ENCODE measurements at places on chromosomes 2 and 18.

DNA sequence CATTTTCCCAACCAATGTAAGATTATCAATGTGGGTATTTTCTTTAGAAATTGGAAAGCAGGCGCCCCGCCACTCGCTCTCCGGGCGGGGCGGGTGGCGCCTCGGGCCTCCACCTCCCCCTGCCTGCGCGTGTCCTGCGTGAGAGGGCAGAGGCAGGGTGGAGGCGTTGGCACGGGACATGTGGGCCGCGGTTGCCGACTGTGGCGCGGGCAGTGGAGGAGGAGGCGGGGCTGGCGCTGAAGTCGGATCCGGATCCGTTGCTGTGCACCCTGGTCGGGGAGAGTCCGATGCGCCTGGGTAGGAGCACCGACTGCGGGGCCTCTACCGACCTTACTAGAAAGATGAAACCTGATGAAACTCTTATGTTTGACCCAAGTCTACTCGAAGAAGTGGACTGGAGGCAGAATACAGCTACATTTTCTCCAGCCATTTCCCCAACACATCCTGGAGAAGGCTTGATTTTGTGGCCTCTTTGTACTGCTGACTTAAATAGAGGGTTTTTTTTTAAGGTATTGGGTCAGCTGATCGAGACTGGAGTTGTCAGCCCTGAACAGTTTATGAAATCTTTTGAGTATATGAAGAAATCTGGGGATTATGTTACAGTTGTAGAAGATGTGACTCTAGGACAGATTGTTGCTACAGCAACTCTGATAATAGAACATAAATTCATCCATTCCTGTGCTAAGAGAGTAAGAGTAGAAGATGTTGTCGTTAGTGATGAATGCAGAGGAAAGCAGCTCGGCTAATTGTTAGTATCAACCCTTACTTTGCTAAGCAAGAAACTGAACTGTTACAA, 37.9 kb downstream of the PMS1 start:
- DNase-seq, result peak; percentile 7

GRCh38 chr2:136765256-136766072, at the start of gene THSD7B:
TSS of gene THSD7B (plus strand) at chr2:136765545. CDS start at chr2:136882179, 116,634 bp downstream.
- DNase-seq, result no peak

DNA sequence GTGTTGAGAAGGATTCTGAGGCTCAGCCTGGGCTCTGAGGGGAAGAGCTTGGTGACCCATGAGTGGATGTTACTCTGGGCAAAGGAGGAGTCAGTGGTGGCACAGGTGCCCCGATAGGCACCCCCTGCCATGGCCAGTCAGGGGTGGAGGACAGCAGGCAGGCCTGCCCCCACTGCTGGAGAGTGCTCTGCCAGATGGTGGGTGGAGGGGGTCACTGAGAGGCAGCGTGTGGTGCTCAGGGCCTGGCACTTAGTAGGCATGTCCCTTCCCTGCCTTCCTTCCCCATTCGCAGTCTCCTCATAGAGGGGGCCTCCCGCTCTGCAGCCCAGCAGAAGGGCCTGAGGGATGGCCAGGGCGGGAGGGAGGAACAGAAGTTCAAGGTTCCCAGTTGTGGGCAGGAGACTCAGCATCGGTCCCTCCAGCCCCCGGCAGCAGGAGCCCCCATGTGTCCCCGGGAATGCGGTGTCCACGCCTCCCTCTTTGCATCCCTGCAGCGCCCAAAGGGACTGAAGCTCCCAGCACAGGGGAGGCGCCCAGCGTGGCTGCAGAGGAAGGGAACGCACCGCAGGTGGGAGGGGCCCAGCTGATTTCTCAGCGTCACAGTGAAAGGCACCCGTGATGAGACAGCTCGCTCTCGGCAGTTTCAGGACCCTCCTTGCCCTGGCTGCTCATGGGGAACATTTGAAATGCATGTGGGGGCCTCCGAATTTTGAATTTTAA, 5.7 kb upstream of the SNED1 start:
- peak; percentile 25 for DNase-seq

DNA sequence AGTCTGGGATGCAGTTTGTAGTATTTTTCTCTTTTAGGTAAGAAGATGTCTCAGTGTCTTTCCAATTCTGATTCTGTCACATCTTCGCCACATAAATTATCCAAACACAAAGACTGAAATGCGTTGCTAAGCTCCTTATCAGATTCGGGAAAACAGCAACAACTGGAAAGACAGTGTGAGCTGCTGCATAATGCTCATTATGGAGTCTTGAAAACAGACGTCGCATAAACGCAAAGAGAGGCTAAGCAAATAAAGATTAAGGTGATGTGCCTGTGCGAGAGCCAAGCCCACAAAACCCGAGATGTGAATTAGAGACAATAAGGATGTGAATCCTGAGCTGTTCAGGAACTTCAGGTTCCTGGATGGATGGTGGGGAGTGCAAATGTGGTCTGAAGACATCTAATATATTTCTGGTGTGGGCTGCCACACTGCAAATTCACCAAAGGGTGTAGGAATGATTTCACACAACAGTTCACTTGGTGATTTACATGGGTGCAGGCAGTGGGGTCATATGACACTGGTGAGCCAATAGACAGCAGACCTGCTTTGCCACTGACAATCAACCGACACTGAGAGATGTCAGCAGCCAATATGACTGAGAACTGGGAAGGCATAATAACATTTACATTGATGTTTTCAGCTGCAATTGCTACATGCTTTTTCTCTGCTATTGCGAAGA, 195.8 kb downstream of the MTX2 start:
- no peak for DNase-seq

GRCh38 chr18:24721388-24721787, 261.0 kb downstream of the HRH4 start:
- no peak for DNase-seq

- DNase-seq, result no peak
Measured at GRCh38 chr18:44473394-44474066, 207.2 kb upstream of the SETBP1 start.

DNA sequence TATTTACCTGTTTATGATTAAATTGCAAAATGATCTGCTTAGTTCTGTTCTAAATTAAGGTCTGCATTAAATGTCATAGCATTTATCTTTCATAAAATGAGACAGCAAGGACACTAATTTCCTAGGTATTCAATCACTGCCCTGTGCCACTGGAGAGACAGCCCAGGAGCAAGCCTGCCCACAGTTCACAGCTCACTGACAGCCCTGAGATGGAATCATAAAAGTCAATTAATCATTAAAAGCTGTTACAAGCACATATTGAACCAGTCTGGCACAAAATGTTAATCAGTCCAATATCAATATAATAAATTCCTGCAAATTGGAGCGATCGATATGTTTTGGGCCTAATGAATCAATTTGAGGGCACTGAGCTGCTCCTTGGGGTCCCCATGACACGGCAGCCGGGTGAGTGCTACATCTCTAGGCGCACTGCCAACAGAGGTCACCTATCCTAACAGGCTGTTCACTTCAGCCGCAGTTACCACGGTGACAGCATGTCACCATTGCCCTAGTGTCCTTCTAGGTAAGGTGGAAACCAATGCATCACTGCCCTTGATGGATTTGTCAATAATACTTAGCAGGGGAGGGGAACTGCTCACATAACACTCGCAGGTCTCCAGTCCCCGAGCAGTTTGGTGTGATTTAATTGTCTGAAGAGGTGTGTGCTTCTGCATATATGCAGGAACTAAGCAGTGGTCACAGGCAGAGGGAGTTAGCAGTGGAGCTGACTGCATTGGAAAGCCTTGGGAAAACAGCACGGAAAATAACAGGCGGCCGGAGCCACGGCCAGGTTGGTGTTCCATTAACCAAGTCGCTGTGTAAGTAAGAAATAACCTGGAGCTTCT, 47.3 kb downstream of the POU3F3 start:
- no peak for DNase-seq

DNA sequence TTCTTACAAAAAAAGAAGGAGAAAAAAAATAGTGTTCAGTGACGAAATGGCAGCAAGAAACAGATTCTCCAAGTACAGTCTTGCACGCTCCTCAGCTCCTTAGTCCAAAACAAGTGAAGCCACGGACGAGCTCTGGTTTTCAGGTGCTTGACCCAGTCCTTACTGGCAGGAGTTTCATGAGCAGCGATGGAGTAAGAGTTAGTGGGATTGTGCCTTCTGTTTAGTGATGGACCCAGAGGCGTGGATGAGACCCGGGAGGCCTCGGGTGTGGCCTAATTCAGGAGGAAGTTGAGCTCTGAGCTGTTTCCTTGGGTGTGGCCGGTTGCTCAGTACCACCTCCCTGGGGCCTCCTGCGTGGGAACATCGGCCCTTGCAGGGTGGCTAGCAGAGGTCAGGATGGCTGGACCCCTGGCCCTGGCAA, 52.0 kb downstream of the KIF5C start:
- peak; percentile 53 for DNase-seq
